ENCODE measurements at places on chromosomes 5 and 9.

DNA sequence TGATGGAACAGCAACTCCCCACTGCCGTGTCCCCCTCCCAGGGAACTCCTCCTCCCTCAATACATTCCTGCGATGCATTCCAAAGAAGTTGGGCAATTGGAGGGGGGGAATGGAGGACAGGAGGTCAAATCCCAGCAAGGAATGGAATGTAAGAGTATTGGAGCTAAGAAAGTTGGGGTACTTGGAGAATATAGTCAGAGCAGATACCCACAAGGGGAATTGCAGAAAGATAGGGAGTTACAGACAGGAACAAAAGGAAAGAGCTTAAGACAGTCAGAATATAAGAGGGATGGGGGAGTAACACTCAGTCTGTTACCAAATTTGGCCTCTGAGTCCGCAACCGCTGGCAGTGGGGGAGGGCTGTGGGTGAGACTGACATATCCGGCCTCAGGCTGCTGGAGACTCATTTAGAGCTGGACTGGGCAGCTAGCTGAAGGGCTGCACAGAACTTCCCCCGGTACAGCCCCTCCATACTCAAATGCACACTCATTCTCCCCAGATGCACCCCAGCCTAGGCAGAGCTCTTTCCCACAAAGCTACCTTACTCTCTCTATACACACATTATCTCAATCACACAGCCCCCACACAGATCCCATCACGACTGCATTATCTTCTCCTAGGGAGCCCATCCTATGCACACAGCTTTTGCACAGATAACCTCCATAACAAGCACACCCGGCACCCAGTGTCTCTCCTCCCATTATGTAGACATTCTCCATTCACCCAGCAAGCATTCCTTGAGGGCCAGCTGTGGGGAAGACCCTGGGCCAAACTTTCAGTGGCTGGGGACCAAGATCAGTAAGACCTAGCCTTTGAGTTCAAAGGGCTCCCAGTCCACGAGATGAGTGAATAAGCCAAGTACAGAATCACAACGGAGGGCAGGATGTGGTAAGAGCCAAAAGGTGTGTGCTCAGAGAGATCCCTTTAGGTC, 3.7 kb downstream of the TLN1 start:
- no peak for DNase-seq

- no peak for DNase-seq
Observed at GRCh38 chr9:75812141-75812540, 78.3 kb upstream of the PCSK5 start.

DNA sequence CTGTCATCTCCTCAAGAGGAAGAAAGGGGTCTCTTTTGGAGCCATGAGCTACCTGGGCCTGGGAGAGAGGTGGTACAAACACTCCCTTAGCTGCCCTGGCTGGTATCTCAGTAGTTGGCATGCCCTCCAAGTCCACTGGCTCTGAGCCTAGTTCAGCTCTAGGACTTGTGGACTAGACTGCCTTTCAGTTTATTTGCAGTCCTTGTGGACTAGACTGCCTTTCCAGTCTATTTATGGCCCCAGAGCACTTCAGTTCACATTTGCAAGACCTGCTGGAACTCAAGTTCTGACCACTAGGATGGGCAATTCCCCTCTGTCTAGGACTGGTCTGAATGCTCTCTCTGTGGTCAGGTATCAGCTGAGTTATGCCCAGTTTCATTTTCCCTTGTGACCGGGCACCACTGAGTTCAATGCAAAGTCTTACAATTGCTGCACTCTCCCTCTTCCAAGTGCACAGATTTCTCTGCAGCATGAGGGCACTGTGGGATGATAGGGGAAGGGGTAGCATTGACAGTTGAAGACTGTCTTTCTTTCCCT, 1019.0 kb downstream of the TAF11L14 start:
- no peak for DNase-seq

- DNase-seq: no peak
Observed at GRCh38 chr9:89872913-89873707, 268.3 kb downstream of the GADD45G start.

- DNase-seq: no peak
Observed at GRCh38 chr9:137387114-137387890, 35.7 kb downstream of the EXD3 start.

DNA sequence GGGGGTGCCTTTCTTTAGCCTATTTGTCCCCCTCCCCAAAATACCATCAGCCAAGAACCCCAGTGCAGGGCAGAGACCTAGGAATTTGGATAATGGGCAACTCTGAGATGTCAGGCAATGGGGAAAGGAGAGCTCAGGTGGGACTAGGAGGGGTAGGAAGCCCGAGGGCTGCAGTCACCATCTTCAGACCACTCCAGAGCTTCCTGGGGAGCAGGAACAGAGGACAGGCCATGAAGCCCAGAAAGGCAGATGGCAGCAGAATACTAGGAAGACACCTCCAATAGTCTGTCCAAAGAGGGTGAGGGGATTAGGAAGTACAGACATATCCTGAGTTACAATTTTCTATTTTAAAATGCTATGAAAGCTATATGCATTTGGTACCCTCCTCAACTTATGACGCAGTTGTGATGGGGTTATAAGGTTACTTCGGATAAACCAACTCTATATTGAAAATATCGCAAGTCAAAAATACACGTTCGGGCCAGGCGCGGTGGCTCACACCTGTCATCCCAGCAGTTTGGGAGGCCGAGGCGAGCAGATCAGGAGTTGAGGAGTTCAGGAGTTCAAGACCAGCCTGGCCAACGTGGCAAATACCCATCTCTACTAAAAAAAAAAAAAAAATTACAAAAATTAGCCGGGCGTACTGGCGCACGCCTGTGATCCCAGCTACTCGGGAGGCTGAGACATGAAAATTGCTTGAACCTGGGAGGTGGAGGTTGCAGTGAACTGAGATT, 34.6 kb upstream of the IL17B start:
- DNase-seq: no peak

- DNase-seq: no peak
Observed at GRCh38 chr5:107314330-107314729, 356.4 kb downstream of the EFNA5 start.

- DNase-seq: no peak
Observed at GRCh38 chr5:41526699-41527098, 16.3 kb upstream of the PLCXD3 start.

DNA sequence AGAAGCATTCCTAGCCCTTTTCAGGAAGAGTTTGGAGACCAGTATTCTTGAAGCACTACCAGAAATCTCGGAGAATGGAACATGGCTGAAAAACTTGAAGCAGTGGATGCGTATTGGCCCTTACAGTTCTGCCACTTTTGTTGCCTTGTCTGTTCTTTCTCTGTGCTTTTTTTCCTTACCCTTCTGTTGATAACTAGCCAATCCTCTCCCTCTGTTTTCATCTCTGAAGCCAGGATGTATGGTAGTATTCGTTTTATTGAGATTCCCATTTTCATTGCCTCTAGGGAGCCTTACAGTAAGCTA, 564 bp upstream of the CCNH start:
- DNase-seq: no peak

- DNase-seq: no peak
Observed at GRCh38 chr9:121770415-121771273, 119.2 kb downstream of the DAB2IP start.

DNA sequence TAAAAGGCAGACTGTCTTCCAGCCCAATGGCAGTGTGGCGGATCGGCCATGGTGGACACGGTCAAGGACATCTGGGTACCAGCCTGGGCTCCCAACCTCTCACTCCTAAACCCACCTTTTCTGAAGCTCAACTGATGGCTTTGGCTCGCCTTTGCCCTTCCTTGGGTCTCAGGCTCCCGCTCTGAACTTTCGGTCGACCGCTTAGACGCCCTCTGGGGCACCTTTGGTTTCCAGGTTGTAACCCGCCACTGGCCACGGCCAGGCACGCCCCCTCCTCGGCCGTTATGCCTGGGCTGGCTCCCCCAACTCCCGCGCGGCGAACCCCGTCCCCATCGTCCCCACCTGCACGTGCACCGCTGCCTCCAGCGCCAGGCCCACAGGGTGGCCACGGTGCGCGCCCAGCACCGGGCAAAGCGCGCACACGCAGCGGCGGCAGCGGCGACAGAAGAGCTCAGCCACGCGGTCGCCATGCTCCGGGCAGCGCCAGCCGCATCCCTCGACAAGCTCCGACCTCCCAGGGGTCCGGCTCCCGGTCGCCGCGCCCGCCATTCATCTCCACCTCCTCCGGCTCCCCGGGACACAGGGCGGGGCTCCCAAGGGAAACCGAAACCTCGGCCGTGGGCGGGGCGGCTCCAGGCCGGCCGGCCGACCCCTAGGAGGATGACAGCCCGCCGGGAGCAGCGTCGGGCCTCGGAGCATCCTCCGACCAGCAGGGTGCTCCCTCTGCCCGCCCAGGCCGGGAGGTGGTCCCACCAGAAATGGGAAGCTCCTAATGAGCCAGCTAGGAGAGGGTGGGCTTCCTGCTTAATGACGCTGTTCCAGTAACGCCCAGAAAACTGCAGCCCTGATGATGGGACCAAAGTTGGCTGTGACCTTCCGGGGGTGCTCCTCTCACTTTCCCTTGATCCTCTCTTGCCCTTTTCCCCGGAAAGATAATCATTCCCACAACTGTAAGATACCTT, at the start of gene TRIM14:
TSS of gene TRIM14 (minus strand) at position 583 of the 962 bp plus-strand sequence. CDS start at position 549, 34 bp downstream.
- no peak for DNase-seq

Measured in NCI-H1092 (cell line).